ENCODE measurements at places on chromosomes 4 and X.

- no peak for DNase-seq
Observed at GRCh38 chr4:140188975-140189374, 35.0 kb upstream of the MAML3 start.

- no peak for DNase-seq
Observed at GRCh38 chrX:31563792-31564191, 492.0 kb upstream of the FTHL17 start.

GRCh38 chr4:156439576-156440200 is 486.0 kb upstream of the CTSO start:
- DNase-seq: no peak

DNA sequence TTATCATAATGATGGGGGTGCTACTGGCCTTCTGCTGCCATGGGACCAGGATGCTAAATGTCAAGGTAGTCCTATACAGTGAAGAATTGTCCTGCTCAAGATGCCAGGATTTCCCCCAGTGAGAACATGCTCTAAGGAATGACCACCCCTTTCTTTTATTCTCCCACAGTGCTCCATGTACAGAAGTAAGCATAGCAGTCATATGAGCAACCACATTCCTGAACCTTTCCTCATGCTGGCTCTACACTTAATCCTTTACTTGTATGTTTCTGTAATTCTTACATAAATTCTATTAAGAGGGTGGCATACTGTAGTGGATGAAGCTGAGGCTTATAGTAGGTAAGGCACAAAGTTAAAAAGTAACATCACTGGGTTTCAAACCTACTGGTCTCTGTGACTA is 20.2 kb downstream of the CYP2U1 start:
- DNase-seq: no peak

GRCh38 chrX:40582811-40583210 is 2.0 kb downstream of the ATP6AP2 start:
- DNase-seq: no peak

DNA sequence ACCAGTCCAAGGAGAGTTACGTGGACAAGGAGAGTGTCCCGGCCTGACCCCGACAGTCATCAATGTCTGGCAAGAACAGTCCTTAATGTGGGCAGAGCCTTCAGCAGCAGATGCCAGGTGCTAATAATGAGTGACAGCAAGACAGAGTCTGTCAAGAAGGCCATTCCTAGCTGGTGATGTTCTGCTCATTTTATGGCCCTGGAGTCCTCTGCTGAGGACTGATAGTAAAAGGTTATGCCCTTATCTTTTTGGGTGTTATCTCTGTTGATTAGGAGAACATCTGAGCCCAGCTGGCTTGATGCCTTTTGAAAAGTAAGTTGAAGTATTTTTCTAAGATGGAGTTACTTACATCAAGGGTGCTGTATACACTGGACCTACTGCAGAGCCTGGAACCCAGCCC is 67.3 kb downstream of the SLC34A2 start:
- DNase-seq: no peak

DNA sequence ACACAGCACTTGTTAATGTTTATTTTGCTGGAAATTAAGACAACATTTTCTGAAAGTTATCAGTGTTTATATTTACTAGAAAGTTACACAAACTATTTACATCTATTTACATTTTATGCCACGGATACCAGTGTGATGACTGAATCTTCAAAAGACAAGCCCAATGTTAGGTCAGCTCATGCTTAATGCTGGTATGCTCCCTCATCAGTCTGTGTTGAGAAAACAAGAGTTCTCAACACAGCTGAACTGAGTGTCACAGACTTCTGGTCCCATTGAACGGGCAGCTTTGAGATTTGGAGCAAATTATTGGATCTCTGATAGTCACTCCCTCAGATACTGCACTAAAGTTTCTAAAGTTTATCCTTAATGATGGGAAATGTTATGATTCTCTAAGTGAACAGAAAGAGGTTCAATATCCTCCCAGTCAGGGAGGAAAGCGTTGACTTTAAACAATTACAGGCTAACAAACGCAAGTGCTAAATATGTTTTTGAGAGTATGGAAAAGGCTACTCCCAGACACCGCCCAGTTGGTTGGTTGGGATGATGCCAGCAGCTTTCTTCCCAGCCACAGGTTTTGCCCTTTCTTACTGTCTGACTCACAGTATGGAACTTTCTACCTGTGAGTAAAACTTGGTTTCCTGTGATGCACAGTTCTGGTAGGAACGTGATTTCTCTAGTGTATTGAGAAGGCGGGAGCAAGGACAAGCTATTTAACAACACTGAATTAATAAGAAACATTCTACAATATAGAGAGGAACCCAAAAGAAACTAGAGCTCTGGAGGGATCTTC is 1293.6 kb upstream of the TENM3 start:
- no peak for DNase-seq

DNA sequence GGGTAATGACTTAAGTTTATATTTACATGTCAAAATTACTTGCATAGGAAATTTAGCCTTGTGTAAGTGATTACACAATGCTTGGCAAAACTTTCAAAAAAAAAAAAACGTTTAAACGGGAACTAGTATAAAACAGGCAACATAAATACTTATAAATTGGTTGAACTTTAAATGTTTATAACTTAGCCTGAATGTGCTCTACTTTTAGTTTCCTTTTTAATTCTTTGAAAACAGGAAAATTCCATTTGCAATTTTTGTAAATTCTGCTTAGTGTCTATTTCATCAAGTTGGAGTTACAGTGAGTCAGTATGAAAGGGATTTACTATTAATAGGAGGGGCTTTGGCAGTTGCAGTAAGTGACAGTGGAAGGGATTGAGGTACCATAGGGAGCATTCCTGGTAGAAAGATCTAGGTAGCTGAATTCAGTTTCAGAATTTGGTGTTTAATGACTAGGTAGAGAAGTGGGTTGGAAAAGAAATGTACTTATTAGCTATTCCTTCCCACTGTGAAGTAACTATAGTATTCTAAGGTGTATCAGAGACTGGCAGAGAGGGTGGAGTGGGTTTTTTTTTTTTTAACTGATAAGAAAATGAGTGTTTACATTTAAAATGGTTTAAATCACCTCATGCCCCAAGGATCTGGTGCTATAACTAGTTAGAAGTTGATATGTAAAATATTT is 2.8 kb downstream of the STAG2 start:
- DNase-seq: no peak

- DNase-seq: no peak
Observed at GRCh38 chr4:76691807-76692582, 205.9 kb downstream of the SOWAHB start.

- DNase-seq: no peak
Observed at GRCh38 chrX:28124416-28124815, 143.2 kb upstream of the DCAF8L1 start.

DNA sequence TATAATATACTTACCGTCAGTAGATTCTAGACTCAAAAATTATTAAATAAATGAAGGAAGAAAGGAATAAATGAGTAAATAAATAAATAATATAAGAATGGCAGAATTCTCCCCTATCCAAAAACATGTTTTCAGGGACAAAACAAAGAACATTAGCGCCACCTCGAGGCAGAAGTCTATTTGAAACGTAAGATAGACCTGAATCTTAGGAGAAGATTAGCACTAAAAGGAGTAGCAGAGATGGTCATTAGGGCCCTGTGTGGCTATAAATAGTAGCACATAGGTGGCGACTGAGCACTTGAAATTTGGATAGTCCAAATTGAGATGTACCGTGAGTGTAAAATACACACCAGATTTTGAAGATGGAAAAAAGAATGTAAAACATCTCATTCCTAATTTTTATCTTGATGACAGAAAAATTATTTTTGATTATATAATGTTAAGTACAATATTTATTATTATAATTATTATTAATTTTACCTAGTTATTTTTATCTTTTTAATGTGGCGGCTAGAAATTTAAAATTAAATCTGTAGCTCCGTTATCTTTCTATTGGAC is 24.3 kb upstream of the SRD5A3 start:
- DNase-seq: no peak

DNA sequence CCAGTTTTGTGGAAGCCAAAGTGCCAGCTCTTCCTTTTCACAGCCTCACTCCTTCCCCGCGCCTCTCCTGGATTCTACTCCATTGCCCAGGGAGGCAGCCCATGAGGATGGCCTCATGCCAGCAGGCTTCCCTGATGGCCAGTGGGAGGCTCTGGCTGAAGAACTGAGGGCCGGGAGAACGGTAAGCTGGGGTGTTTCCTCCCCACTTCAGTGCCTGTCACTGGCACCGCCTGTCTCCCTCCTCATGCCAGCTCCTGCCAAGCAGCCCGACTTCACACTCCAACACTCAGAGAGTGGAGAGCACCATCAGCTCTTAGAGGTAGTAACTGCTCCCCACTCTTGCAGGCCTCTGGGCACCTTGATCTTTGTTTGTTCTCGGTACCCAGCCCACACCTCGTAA is 46.9 kb upstream of the STIM2 start:
- no peak for DNase-seq

DNA sequence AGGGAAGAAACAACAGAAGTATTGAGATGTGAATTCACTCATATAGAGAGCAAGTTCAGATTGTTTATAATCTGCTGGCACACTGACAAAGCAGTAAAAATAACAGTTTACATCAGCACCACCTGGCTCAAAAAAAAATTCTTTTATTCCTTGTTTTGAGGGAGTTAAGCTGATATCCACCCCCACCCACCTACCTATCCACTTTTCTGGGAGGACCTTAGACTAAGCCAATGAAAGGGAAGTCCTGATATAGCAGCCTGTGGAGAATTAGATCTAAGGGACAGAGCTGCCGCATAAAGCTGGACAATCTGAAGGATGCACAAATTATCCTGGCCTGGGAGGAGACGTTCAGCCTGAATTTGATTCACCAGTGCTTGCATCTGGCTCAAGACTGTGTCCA is 264.5 kb downstream of the RCHY1 start:
- no peak for DNase-seq

DNA sequence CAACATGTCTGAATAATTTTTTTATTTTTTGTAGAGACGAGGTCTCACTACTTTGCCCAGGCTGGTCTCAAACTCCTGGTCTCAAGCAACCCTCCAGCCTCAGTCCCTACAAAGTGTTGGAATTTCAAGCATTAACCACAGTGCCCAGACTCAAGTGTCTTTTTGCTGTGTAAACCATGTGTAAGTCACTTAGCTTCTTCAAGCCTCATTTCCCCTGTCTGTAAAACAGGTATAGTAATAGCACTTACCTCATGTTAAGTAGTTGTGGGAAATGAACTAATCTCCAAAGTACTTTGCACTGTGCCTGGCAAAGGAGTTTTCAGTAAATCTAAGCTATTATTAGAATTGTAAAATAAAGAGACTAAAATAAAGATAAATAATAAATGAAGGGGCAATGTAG is 35.7 kb downstream of the STBD1 start:
- no peak for DNase-seq

DNA sequence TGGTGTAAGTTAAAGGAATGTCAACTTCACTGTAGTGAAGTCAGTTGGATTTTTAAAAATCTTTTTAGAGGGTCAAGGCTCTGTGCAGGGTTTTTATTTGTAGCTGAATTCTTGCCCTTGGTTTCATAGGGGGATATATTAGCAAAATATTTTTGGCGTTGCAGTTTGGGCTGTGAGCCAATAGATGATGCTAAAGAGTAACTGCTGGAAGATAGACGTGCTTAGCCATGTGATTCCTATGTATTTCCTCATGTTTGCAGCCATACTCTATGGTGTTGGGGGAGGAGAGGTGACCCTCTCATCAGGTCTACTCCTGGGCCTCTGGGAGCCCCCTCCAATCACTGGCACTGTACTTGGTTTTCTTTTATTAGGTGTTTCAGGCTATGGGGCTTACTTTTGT is 246.7 kb upstream of the ARHGAP24 start:
- no peak for DNase-seq

DNA sequence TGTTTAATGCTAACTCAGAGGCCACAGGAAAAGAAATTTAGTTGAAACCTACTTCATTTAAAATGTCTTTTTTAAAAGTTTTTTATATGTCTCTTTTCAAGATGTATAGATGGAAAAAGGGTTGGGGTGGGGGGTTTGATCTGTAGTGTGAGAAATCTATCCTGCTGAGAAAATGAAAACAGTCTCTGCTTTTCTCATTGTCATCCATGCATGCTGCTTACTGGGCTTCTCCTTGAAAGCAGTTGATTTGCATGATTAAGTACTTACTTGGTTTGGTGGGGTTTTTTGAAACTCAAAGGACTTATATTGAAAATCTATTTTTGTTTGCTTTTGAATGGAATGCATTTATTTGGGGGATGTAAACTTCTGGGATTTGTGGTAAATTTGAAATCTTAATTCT is 313.6 kb upstream of the DKK2 start:
- no peak for DNase-seq

DNA sequence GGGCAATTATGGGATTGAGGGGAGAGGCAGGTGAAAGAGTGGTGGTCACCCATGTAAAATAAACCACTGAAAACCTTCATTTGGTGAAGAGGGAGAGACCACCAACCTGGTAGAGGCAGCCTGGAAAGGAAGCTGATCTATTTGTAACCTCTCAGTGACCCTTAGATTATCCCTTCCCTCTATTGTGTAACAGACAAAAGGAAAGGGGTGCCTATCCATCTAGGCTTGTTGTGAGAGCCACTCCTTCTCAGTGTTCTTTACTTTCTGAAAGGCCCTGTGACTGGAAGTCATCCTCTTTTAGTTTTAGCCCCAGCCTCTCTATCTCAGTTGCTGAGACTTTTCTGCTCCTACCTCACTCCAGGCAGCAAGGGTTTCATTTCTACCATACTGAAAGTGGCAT is 142.4 kb downstream of the TMEM164 start:
- DNase-seq: no peak

DNA sequence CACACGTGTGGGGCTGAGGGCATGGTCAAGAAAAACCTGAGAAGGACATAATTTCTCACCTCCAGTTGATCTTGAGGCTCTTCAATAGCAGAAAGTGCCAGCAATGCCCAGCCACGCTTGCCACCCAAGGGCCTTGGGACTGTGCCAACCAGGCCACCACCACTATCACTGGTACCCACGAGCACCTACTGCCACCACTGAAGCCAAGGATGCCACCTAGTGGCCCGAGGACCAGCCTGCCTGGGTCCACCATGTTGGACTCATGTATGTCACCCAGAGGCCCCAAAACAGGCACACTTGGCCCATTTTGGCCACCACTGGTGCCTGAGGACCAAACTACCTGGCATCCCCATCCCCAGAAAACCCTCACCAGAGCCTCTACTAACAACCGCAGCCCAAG is 191.8 kb downstream of the ADAM29 start:
- DNase-seq: no peak

DNA sequence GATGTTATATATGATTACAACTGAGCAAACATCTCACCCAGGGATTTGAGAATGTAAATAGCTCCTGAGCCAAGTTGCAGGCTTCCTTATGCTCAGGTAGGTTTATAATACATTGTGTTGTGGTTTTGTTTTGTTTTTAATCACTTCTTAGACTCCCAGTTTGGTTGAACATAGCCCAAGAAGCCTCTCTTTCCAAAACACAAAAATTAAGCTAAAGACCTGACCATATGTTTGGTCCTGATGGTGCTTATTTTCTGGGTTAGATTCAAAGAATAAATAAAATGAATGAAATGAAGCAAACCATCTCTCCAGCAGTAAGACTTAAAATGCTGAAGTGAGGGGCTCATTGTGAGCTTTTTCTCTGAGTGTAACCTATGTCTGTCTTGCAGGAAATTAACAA is 93.5 kb downstream of the GRXCR1 start:
- DNase-seq: no peak

- DNase-seq: no peak
Observed at GRCh38 chrX:10199212-10199611, 42.4 kb downstream of the CLCN4 start.

Measured in stimulated activated CD8-positive, alpha-beta memory T cell treated with anti-CD3 and anti-CD28 coated beads, Interleukin-7, amount 100 ng/mL, for 1 hour (primary cell).